Left colon (tissue), 2 donors: ENCODE measurements at places on chromosomes 16 and 17. TPM values are rescaled to one million over a fixed set of nuclear protein-coding genes. Genes with fewer than 3 reads are reported as not detected.

HBQ1 gene
- not detected for total RNA-seq

EFCAB13 gene
- total RNA-seq: 3.2 TPM

SLC47A1 gene
- 0.52 TPM for total RNA-seq

TMIGD1 gene
- total RNA-seq: 125 TPM

DPEP3 gene
- total RNA-seq: not detected

TAT gene
- total RNA-seq: 0.67 TPM

DNA sequence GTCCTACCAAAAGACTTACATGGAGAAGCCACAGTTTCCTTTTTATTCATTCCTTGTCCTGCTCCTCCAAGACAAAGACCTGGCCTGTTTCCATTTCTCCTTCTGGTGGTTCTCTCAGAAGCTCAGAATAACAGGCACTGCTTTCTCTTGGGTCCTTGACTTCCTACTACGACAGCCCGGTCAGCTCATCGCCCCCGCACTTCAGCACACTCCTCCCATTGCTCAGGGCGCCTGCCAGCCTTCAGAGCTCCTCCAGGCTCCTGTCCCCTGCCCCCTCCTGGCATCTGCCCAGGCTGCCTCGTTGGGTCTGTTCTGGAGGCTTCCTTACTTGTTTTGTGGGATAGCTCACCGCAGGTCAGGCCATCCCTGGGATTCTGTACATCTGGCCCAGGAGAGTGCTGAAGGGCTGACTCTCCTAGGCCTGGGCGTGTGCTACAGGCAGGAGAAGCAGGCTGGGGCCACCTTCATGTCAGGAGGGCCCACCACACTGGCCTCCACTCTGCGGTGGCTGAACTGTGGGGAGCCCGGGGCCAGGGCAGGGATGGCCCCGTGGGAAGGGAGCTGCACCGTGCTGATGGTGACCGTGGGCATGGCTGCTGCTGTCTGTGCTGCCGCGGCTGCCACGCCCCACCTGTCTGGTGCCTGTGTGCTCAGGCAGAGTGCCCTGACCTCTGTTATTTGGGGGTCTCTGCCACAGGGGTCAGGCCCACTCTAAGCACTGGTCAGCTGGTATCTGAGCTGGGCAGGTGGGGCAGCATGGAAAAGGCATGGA is 17.7 kb downstream of the TCF25 start:
- no peak for DNase-seq

DNA sequence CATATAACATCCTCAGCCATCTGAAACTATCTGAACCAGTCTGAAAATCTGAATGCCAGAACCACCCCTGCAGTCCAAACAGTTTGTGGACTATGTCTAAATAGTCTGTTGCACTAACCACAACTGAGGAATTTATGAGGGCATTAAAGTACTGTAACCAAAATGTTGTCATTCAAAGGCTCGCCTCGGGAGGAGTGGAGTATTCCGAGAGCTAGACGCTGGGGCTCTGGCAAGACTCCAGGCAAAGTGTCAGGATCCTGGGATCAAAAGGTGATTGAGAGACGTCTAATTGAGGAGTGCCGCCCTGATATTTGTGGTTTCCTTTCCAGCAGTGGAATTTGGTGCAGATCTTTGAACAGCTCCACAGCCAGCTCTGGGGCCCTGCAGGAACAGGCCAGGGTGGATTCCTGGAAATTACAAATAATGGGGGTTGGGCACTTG is 142.9 kb upstream of the MYOCD start:
- peak; percentile 24 for DNase-seq
